ENCODE measurements at places on chromosomes 3 and 15.
A peak's percentile ranks its signal among the peaks of the same experiment; 100 is the strongest.

DNA sequence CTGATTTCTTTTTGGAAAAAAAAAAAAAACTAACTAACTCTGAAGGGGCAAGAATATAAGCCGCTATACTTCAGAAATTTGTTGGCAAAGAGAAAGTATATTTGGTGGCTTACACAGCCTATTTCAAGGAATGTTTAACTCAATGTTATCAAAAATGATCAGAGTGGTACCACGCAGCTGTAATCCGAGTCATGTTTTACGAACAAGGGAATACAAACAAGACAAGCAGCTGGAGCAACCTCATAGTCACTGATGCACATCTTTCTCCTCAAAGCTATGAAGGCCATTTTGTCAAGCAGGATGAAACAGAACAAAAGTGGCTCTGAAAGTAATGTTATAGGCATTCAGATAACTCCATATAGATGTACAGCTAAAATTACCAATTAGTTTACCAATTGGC is 81.2 kb downstream of the SCAPER start:
- no peak for DNase-seq

DNA sequence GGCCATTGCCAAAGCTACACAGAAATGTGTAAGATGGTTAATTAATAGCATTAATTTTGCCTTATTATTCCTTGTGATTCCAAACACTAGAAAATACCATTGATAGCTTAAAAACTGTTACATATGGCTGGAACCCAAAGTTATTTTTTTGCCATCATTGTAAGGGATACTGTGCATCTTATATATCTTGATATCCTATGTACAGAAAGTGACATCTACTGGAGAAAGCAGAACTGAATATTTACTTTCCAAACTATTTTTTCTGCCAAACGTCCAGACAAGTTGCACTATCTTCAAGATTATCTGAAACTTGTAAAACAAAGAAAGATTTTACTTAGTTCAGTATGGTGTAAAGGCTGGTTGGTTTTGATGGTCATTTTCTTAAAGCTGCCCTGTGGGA is 33.3 kb upstream of the MEIS2 start:
- no peak for DNase-seq

DNA sequence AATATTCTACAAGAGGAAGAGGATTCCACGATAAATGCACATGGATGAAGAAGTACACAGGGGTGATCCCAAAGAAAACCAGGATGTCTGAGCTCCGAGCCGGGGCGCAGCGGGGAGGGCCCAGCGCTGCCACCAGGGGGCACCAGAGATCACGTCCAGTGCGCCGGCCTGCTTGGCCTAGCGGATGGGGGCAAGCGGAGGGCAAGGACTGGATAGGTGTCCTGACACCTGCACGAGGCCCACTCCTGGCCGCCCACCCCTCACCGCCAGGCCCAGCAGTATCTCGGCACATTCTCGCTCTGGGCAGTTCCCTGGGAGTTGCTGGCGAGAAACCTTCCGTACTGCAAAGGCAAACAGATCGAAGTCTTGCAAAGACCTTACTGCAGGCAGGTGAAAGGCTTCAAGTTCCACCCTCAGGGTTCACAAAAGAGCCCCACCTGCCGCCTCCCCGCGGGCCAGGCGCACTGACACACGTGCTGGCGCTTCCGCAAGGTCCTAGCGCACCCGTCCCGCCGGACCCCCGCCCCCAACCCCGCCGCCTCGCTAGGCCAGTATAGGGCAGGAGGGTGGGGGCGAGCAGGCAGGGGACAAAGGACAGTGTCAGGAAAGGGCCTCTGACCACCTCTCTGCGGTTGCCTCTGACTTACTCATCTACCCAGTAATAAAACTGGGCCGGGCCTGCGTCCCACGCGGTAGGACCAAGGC is 3.3 kb downstream of the ANKRD63 start:
- DNase-seq = peak; percentile 60

GRCh38 chr3:187276397-187277128 is 15.0 kb downstream of the MASP1 start:
- no peak for DNase-seq

Measured in stimulated activated CD8-positive, alpha-beta memory T cell treated with anti-CD3 and anti-CD28 coated beads, Interleukin-7, amount 100 ng/mL, for 1 hour (primary cell).